ENCODE measurements at places on chromosomes 12 and 14.

DNA sequence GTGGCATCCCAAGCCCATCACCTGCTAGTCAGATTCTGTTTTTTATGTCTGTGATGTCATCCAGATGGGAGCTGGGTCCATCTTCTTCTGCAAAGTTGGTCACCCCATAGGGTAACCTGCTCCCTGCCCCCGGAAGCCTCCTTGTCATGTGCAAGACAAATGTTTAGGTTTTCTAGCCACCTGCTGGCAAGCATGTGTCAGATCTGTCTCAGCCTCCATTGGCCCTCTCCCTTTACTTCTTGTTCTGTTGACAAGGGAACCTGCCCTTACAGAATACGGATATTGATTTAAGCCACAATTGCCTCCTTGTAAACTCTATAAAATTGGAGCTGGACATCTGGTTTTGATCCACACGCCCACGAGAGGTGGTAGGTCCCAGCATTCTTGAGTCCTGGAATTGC, 7.5 kb downstream of the NTF3 start:
- DNase-seq = no peak

DNA sequence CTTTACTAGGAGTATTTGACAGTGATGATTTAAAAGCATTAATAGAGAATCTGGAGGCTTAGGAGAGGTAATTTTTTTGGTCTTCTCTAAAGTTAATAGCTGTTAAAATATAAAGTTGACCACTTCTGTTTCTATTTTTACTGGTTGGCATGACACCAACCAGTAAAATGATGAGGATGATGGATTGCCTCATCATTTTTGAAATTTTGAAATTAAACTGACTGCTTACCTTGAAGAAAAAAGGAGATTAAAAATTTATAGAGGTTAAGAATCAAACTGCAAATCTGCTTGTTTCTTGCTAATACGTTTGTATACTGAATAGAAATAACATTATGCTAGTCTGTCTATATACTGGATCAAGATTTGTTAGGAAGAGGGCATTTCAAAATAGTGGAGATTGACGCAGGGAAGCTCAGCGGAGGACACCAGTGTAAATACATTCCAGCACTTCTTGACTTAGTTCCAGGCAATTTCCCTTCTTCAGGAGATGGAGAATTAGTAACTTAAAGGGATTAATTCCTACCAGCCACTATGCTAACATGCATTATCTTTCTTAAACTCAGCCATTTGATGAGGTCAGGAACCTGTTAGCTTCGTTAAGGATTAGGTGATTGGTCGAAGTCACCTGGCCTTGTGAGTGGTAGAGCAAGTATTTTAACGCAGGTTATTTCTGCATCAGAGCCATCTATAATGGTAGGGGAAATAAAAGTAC, 3.6 kb downstream of the EID3 start:
- DNase-seq = no peak

- no peak for DNase-seq
These were observed 53.5 kb downstream of the RASSF9 start for GRCh38 chr12:85782711-85783110.

DNA sequence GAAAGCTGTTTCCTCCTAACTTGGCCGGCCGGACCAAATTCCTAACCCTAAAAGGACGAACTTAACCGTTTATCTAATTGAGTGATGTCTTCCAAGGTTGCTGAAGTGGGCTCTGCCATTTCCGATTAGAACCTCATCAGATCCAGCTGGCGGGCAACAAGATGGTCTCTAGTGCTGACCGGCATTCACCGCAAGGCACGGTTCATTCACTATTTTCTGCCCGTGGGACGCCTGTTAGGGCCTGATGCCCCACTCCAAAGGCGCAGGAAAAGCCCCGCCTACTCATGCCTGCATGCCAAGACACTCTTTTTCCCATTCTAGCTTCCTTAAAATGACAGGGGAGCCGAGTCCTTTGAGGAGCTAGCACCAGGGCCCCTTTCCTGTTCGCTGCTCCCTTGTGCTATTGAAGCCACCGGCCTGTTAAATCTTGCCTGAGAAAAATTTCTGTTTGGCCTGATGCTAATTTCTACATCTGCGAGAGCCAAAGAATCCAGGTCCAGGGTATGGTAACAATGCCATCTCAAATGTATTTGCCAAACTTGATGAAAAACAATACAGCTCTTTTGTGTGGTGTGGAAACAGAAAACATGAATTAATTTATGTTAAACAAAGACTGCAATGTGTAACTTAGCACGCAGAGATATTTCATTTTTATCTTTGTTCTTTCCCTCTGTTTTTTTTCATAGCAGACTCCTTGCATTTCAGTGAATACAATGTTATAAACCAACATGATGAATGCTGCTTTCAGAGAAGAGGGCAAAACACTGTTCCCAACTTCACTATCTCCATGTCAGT, 1071.2 kb upstream of the USP15 start:
- DNase-seq = no peak

- DNase-seq = no peak
These were observed 5.1 kb downstream of the LMBR1L start for GRCh38 chr12:49105504-49106084.

DNA sequence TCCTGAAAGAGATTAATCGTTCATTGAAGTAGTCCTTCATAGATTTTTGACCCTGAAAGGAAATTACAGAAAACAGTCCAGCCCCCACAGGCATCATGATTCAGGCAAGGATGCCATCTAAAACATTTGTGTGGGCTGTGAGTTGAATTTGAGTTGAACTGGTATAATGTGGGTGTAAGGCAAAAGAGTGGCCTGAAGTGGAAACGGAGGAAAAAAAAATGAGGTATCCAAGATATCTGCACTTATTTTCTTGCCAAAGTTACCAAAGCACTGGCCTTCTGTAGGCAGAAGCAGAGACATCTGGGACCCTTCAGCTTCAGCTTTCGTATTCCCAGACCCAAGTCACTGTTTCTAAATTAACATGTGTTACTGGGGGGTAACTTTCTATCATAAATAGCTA, 105.1 kb upstream of the DIO2 start:
- DNase-seq = no peak

GRCh38 chr12:39581592-39581991, 38.0 kb downstream of the ABCD2 start:
- no peak for DNase-seq

DNA sequence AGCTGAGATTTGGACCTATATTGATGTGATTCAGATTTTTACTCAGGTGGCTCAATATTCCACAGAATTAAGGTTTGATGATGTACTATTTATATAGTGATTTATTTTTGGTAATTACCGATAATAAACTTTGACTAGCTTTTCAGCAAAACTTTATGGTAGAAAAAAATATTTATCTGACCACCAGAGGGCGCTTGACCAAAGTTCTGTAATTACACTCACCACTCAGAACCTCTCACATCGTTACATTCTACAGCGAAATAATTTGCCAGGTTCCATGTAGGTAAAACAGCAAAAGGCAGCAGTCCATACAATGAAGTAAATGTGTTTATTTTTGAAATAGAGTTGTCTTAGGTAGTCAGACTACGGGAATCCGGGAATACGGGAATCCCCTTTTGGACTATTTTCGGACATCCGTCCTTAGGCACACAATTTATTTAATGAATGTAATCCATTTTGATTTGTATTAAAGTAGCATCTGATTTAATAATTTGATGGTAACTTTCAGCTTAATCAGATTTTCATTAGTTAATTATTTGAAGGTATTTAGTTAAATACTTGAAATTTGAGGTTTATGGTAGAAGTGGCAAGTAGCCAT, 143.0 kb upstream of the DDHD1 start:
- peak; percentile 29 for DNase-seq

DNA sequence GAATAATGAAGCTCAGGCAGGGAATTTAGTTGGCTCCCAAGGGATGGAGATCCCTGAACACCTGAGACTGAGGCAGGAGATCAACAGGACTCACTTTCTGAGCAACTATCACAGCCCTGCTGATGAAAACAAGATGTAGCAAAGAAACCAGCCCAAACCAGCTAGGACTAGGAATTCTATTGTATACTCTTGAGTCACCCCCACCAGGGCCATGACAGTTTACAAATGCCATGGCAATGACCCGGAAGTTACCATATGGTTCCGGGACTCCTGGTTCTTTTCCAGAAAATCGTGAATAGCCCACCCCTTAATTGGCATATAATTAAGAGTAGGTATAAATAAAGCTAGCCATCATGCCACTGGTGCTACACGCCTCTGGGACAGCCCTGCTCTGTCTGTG, 46.0 kb upstream of the OASL start:
- no peak for DNase-seq

GRCh38 chr12:52335598-52336262, 14.5 kb upstream of the KRT83 start:
- peak; percentile 76 for DNase-seq

DNA sequence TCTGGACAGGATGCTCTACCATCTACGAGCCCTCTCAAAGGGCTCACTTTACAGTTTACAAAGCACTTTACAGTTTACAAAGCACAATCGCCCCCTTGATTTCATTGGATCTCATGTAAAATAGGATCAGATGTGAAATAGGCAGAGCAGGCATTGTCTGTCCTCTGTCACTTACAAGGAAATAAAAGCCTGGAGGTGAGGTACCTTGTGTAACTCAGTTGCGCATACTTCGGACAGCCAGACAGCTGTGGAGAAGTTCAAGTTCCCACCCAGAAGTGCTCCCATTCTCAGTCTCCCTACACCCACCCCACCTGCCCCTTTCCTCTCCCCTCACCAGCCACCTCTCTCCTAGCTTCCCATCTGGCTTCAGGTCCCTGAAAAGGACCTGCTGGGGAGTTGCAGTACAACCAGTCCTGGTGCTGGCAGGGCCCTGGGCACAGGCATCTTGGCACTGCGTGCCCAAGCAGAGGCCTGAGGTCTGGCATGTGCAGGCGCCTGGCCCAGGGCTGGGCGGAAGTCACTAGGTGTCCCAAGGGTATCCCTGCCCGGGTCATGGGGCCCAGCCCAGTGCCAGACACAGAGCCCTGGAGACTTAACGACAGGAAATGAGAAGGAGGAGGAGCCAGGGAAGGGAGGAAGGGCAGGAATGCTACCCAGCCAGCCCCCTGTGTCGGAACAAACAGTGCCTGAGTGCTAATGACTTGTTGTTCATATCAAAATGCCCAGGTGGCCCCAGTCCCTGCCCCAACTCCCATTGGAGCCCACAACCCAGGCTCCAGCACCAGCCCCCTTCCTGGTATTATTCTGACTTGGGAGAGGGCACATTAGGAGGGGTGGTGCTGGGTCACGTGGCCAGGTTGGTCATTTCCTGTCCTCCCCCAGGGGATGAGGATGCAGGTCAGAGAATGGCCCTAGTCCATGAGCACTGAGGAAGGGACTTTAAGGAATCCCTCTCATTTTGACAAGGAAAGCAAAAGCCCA, 5.4 kb downstream of the RAPGEF3 start:
- DNase-seq = no peak

DNA sequence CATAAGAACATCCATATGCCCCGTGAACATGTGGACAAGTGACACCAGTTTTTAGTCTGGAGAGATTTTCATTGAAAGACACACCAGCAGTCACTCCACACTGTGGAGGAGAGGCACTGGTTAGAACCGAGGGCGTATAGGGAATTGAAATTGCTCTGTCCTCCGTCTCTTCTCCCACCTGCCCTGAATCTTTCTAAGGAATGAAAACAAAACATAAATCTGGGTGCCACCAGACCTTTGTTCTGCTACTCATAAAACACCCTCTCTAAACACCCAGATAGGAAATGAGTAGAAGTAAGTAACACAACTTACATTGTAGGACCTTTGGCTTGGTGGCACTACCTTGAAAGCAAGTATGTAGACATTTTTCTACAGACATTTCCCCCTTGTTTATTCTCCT, 37.1 kb upstream of the STON2 start:
- DNase-seq = no peak

GRCh38 chr14:30225176-30225575, 297.5 kb upstream of the PRKD1 start:
- DNase-seq = no peak

- no peak for DNase-seq
These were observed 88.6 kb downstream of the R3HDM2 start for GRCh38 chr12:57342207-57342691.

DNA sequence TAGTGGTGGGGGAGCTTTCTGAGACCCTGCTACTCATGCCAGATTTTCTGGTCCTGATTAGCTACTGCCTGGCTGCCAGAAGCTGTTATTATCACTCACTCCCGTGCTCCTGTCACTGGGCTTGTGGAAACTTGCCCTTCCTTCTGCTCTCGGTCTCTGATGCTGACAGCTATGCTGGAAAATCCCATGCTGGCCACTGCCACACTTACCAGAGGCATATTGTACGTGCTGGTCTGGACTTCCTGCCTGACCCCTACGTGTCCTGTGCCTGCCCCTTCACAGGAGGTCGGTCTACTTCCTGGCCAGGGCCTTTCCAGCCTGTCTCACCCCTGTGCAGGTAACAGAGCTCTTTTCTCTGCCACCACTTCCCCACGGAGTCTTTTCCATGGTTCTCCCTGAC, 149.4 kb upstream of the PLEKHG7 start:
- DNase-seq = peak; percentile 77

DNA sequence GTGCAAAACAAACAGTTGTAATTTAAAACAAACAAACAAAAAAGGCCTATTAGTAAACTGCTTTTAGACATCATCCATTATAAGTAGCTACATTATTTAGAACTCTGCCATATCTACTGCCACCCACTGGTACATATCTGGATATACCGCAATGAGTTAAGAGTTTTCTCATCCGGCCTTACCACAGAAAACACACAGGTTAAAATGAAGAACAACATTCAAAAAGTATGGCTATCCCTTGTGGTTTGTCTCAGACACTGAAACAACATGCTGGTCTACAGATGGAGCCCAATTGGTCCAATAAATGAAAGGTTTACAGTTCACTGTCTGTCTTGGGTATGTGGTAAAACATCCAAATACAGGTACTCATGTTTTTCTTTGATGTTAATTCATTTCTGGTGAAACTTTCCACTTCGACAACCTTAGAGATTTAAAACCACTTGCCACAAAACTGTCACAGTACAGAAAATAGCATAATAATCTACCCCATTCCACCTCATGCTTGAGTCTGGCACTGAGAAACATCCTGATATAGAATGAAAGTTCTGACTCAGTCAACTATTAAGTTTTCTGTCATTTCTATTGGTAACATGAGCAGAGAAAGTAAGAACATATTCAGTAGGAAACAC, 354.3 kb downstream of the CEP128 start:
- peak; percentile 1 for DNase-seq

DNA sequence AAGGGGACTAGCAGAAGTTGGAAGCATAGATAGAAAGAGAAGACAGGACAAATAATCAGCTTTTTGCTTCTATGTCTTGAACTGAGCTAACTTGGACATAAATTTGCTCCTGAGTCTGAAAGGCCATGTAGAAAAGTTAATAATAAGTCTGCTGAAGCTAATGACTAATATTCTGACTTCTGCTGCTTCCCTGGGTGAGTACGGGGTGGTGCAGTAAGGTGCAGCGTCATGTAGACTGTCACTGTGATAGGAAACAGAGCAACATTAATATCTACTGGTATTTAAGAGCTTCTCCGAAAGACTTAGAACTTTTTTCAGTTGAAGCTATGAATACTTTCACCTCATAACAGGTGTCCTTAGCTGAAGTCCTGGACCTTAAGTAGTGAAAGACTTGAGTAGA, 34.1 kb upstream of the CPM start:
- DNase-seq = no peak

All from NCI-H1105 (cell line).